ENCODE measurements at places on chromosomes 7 and 10. TPM values are rescaled to one million over a fixed set of nuclear protein-coding genes. Genes with fewer than 3 reads are reported as not detected.

- no peak for DNase-seq
Observed at GRCh38 chr7:116951366-116952292, 1.7 kb upstream of the ST7 start.

DNA sequence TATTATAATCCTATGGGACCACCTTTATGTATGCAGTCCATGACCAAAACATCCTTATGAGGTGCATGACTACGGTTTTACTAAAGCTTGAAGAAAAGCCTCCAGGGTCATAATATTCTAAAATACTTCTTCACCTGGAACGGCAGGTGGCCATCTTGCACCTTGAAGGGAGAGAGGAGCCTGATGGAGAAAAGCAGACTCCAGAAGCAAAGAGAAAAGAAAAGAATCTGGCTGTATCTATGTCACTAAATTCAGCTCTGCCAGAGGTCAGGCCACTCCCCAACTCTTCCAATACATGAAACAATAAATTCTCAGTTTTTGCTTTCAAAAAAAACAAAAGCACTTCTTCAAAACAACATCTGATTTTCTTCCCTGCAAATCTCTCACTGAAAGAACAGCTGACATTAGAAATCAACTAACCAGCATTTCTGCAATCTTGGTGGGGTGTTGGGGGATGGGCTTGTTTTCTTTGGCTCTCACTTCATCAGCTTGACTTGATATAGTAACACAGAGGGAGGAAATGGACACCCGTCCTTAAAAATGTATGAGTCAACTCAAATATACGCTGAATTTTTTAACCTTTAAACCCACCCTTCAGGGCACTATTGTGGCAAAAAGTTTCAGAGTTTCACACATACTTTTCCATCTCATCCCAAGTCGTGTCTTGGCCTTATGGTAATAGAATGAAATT is 21.7 kb downstream of the HIBADH start:
- DNase-seq: peak; percentile 42

- peak; percentile 69 for DNase-seq
Observed at GRCh38 chr7:138981332-138982203, at the start of gene KIAA1549. TSS of gene KIAA1549 (minus strand) at chr7:138981389. CDS start at chr7:138981269, 120 bp downstream.

DNA sequence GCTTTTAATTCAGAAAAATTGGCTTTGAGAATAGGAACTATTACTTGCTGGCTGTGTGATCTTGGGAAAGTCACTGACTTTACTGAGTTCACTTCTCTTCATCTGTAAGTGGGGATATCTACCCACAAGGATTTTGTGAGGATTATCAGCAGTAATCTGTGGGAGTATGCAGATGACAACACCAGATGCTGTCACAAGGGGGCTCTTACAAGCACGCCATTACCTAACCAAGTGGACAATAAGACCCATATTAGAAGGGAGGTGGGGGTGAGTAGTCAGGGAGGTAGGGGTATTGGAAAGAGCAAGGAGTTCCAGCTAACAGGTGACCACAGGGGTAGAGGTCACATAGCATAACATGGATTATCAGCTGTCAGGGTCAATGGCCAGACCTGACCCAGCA is 569.4 kb downstream of the SUGCT start:
- DNase-seq: no peak

GRCh38 chr10:70222340-70222794 is 10.9 kb downstream of the PPA1 start:
- no peak for DNase-seq

DNA sequence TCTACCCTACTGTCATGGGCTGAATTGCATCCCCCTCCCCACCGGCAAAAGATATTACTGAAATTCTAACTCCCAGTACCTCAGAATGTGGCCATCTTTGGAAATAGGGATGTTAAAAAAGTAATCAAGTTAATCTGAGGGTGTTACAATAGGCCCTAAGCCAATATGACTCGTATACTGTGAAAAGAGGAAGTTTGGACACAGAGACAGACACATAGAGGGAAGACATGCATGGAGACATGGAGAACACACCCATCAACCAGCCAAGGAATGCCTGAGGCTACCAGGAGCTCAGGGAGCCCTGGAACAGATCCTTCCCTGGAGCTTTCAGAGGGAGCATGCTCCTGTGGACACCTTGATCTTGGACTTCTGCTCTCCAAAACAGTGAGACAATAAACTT is 138.2 kb upstream of the ADO start:
- no peak for DNase-seq

- no peak for DNase-seq
Observed at GRCh38 chr7:23892019-23892418, 182.0 kb downstream of the STK31 start.

DNA sequence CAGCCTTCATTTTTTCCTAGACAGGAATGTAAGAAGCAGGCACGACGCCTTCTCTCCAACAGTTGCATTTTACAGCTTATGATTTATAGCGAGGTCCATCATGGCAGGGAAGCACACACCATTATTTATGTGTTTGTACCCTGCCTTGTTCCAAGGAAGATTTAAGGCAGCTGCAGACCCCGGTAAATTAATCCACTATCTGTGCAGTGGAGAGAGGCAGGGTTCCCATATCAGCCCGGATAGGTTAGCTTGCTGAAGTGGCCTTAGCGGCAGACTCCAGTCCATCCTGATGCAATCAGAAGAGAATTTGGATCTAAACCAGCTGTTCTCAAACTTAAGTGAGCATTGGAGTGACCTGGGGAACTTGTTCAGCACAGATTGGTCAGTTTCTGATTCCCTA is 359.4 kb downstream of the GALNT17 start:
- DNase-seq: no peak

DNA sequence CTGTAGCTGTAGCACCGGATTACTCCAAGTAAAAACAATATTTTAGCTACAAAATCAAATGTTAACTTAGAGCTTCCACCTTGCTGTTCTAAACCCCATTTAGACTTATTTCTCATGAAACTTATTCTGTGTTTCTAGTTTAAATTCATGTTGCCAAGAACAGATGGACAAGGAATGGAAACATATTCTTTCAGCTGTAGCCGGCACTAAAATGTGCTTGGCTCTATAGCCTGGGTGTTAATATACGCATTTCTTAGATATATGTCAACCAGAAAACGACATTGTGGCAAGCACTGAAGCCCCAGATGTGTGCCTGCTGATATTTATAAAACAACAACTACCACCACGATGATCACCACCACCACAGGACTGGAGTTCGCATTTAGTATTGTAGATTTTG is 190.3 kb upstream of the ETV1 start:
- no peak for DNase-seq

GRCh38 chr7:102045681-102046372 is 228.4 kb downstream of the CUX1 start:
- no peak for DNase-seq

GRCh38 chr7:1864161-1864940 is 194.3 kb downstream of the ELFN1 start:
- no peak for DNase-seq

DNA sequence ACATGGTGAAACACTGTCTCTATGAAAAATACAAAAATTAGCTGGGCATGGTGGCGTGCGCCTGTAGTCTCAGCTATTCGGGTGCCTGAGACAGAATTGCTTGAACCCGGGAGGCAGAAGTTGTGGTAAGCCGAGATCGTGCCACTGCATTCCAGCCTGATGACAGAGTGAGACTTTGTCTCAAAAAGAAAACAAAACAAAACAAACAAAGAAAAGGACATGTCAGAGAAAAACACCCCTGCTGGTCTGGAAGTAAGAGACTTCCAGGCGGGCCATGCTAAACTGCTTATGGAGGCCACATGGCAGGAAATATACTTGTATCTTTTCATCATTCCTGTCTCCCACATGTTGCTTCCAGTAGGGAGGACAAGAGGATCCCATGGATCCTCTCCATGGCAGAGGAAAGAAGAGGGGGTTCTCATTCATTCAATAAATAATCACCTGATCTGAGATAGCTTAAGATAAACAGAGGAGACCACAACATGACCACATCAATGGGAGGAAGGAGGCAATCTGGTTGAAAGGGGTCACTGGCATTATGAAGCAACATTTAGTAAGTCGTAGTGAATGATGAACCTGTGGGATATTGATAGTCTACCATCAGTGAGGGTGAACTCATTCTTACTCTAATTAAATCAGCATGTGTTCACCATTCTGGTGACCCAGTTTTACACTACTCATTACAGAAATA is 60.5 kb upstream of the ZNF138 start:
- no peak for DNase-seq

- DNase-seq: no peak
Observed at GRCh38 chr10:71131096-71131495, 81.3 kb upstream of the UNC5B start.

DNA sequence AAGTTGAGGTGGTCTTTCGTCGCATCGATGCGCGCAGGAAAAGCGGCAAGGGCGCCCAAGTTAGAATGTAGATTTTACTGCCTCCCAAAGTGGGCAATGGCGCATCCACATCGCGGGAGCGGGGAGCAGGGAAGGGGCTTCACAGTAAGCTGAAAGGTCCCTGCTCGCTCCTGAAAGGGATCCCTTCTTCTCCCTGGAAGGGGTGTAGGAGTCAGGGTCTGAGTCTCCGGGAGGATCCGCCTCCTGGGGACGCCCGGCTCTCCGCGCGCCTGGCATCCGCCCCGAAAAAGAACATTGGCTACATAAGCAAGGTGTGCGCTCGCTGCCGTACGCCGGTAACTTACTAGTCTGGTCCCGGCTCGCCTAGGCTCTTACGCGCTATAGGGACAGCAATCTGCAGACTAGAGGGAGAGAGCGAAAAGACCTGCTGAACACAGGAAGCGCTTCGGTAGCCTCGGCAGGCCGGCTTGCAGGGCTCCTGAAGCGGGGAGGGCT is 804 bp downstream of the UNC5B start:
- peak; percentile 57 for DNase-seq

- no peak for DNase-seq
Observed at GRCh38 chr10:124063750-124064603, 29.4 kb downstream of the CHST15 start.

DNA sequence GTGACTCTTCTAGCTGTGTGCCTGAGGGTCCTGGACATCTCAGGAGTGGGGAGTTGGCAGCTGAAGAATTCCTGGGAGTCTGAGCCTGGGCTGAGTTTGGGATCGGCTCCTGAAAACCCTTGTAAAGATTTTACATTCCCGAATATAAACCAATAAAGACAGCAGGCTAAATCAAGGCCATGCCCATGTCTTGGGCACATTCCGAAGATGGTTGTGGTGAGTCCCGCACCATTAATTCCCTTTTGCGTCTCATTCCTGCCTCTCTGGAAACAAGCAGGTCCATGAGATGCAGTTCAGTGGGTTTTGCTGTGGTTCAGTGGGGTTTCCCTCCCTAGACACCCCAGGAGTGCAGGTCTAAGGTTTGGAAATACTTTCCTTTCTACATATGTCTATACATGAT is 90.9 kb downstream of the COL26A1 start:
- DNase-seq: no peak

GRCh38 chr7:29457565-29458011 is 106.0 kb upstream of the PRR15 start:
- DNase-seq: no peak

The UNC5B gene
- 17.7 TPM for total RNA-seq

The SFTPA1 gene
- 0.26 TPM for total RNA-seq

Measured in left cardiac atrium (tissue), 4 donors.